ENCODE measurements at places on chromosomes 7 and 10. TPM values are rescaled to one million over a fixed set of nuclear protein-coding genes. Genes with fewer than 3 reads are reported as not detected.
A peak's percentile ranks its signal among the peaks of the same experiment; 100 is the strongest.

- DNase-seq: no peak
Measured at GRCh38 chr10:90723416-90724068, 134.3 kb downstream of the HTR7 start.

The SHTN1 gene
- total RNA-seq: 67.8 TPM

GRCh38 chr10:126902157-126902556, 3.1 kb upstream of the DOCK1 start:
- peak; percentile 35 for DNase-seq

- DNase-seq: no peak
Measured at GRCh38 chr7:99713995-99714570, 20.9 kb downstream of the CYP3A7 start.

The DTX2 gene
- 27.4 TPM for total RNA-seq

The SCART1 gene
- 0.57 TPM for total RNA-seq

The ZEB1 gene
- total RNA-seq: 31.5 TPM

The PTPN20 gene
- 9.5 TPM for total RNA-seq

DNA sequence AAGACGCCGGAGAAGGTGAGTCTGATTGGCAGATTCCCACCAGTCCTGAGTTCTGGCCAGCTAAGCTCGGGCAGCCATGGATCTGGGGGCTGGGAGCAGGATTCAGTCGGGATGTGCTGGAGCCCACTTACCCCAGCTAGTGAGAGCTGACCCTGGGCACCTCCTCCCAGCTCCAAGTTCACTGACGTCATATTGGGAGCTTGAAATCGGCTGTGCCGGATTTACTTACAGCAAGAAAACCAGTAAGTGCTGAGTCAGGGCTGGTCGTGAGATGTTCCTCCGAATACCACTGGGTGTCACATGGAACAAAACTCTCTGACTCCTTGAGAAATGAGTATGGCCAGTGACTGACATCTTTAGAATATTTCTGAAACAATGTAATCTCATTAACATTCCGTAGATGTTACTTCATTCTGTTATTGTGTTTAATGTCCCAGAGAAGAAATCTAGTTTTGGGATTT, 621.2 kb downstream of the SDK1 start:
- peak; percentile 67 for DNase-seq

- DNase-seq: no peak
Measured at GRCh38 chr10:48414778-48415177, 108.3 kb downstream of the MAPK8 start.

The CLRN3 gene
- not detected for total RNA-seq

DNA sequence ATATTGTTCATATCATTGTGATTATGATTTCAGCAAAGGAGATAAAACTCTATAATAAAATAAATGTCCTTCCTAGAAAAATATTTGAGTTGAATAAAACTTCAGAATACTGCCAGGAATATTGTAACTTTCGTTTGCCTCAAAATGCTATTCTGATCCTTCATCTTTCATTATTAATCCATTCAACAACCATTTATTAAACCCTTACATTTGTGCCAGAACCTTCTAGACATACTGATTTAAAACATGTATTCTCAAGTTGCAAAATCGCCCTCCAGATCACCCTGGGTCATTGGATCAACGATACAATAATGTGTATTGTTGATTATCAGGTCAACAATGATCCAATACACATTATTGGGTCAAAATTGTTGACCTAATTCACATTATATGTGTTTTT, 759.8 kb downstream of the CNTNAP2 start:
- no peak for DNase-seq

GRCh38 chr7:104124469-104124868, 83.3 kb downstream of the ORC5 start:
- no peak for DNase-seq

DNA sequence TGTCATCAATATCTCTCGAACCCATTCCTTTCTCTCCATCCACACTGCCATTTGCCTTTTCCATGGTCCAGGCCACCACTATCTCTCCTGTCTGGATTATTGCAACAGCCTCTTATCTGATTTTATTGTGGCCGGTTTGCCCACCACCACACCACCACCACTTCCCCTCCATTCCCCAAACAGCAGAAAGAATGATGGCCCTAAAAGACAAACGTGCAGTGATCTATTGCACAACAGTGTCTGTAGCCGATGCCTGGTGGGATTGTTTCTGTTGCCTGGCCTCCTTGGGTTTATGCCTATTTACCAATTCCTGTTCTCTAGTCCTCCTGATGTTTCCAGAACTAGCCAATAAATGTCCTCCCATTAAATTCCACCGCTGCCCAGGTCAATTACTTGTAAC, 10.2 kb upstream of the ST8SIA6 start:
- no peak for DNase-seq

The FEZF1 gene
- total RNA-seq: not detected

- no peak for DNase-seq
Measured at GRCh38 chr10:103784723-103785418, 70.5 kb downstream of the SH3PXD2A start.

DNA sequence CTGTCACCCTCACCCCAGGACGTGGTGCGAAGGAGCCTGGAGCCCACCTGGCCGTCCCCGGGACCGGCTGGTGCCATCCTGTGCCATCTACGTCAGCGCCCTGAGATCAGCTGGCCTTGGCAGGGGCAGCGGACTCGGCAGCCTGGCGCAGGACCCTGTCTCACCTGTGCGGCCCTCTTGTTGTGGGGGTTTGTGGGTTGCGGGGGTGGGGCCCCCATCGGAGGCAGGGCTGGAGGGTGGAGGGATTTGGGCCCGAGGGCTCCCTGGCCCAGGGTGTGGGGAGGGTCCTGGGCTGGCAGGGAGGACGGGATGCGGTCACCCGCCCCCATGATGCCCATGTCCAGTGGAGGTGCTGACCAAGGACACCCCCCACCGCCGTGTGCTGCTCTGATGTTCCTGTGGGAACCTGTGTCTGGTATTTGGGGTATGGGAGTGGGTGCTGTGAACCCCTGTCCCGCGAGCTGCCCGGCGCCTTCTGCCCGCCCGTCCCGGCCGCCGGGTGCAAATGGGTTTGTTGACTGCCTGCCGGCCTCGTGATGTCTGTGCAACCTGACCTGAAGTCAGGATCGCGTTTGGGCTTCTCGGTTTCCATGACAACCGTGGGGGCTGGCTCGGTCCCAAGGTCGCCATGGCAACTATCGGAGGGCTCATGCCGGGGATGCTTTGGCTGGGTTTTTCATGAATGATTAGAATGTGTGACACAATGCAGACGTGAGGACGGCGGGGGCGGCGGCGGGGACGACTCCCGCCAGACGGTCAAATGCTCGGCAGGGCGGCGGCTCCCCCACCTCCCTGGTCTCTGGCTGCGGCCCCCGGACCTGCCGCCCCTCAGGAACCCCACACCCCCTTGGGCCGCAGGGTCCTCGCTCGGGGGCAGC, 7.3 kb downstream of the MAFK start:
- DNase-seq: no peak

GRCh38 chr7:95404316-95404865, 8.2 kb upstream of the PON3 start:
- no peak for DNase-seq

The INA gene
- total RNA-seq: 0.08 TPM

DNA sequence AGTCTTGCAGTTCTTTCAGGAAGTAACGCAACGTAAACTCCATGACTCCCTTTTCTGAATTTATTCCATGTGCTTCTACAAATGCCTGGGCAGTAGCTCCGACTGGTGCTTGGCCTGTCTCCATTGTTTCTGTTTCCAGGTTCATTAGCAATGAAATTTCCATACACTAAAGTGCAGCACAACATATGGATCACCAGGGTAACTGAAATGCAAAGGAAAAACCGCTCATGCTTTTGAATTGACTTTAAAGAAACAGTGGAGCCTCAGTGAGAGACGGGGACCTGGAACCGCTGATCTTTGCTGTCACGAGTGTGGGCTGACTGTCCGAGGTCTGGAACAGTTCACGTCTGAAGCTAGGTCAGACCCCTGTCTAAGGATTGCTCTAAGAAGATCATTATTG, 126.5 kb upstream of the IGFBP3 start:
- DNase-seq: no peak

DNA sequence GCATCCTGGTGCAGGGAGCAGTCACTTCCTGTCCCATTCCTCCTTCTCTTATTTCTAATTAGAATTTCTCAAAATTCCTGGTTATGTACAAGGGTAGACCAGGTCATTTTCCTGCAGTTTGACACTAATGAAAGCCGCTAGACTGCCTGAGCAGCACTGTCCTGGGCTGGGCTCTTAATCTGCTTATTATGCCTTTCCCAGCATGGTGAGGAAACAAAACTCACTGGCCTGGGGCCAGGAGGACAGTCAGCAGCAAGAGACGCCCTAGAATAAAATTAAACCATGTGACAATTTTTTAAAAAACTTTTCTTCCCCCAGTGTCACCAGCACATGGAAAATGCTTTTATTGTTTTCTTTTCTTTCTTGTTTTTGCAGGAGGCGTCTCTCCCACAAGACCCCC, 647.5 kb downstream of the TYW1 start:
- no peak for DNase-seq

DNA sequence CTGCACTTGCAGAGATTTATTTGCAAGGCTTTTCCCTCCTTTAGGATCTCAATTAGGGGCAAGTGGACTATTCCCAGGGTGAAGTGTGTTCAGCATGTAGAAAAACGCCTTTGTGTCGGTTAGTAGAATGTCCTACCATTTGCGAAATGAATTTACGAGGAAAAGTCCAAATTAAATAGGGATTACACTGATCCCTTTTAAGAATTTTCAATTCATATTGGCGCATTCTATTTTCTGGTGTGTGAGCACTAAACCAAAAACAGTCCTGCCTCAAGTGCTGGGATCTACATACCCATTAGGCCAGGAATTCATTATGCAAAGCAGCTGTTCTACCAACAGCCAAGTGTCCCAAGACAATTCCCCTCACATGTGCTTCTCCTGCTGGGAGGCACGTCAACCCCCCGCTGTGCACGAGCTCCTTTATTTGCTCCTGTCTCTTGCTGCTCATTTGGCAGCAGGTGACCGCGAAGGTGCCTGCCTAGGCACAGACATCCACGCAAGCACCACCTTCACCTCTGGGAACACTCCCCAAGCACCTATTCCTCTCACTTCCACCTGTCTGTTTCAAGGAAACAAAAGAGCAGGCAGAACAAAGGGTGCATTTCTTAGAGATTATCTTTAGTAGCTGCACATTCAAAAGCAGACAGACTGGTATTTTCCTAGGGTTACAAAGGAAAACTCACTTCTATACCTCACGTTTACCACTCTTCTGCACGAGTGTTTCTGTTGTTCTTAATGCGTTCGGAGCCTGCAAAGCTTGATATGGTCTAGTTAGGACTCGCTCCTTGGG, 134.6 kb upstream of the FGFR2 start:
- no peak for DNase-seq

DNA sequence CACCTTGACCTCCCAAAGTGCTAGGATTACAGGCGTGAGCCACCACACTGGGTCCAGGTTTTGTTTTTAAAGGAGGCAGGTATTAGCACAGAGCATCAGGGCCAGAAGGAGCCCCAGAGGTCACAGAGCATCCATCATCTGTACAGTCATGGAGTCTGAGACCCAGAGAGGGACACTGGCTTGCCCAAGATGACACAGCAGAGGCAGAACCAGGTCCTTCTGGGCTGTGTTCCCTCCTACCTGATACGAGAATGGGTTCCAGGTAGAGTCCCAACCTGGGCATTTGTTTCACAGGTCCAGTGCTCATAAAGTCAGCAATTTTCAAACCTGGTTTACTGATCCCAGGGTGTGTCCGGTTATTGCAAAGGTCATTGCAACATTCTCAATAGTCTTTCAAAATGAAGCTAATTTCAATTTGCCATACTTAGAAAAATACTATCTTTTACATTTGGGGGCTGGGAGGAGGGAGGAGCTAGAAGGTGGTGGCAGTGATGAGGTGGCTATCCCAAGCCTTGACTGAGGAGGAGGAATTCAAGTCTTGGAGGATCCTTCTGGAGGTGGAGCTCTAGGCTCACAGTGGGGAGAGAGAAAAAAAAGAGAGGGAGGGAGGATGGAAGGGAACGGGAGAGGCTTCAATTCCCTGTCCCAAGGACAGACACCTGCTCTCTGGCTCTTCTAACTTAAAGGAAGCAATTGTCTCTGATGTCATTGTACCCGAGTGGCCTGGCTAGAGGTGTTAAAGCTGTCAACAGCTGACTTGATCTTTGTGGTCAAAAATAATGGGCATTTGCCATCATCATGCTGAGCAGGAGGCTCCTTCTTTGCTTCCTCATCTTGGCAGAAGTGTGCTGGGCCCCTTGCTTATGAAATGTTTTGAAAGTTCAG, 8.1 kb downstream of the MXI1 start:
- DNase-seq: no peak

GRCh38 chr7:51680594-51681399, 364.2 kb upstream of the COBL start:
- no peak for DNase-seq

- DNase-seq: peak; percentile 84
Measured at GRCh38 chr7:94183289-94183749, 179.2 kb upstream of the BET1 start.

- DNase-seq: peak; percentile 39
Measured at GRCh38 chr7:78587443-78588044, 789.0 kb downstream of the PHTF2 start.

The PTN gene
- total RNA-seq: 0.13 TPM

DNA sequence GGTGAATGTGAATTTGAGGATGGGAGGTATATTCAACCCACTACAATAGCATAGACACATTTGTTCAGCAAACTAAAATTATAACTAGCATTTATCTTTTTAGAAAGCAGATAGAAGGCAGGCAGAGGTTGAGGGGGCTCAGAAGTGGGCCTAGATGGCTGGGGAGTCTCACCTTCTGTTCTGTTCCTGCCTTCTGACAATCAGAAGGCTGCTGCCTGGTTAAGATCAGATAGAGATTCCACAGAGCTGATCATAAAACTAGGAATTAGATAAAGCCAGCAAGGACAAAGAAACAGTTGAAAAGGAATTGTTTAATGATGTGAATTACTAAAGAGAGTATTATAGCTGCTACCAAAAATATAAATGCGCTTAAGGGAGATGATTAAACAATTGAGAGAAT, 11.6 kb upstream of the NFE2L3 start:
- DNase-seq: no peak

The DDC gene
- not detected for total RNA-seq

The CTTNBP2 gene
- 1.0 TPM for total RNA-seq

The CALML3 gene
- not detected for total RNA-seq

- DNase-seq: no peak
Measured at GRCh38 chr7:148261996-148262688, 328.4 kb upstream of the C7orf33 start.

The GBX1 gene
- not detected for total RNA-seq

DNA sequence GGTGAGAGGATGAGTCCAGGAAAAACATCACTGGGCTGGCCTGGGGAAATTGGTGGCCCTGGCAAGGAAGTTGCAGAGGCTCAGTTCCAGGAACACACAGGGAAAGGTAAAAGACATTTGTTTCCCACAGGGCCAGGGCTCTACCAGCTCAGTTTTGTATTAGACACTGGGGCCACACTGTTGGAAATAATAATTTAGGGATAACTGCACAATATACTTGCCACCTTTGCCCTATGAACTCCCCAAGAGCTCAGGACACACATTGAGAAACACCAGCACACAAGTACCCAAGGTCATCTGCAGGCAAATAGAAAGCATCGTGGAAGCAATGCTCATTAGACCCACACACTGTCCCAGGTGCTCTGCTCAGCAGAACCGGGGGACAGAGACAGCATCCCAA, 617.6 kb downstream of the PTPRN2 start:
- no peak for DNase-seq
